CD4-positive, alpha-beta T cell treated with Interleukin-6 at 100 ng/mL for 8 hours (primary cell): ENCODE measurements at places on chromosomes 6 and 20.

DNA sequence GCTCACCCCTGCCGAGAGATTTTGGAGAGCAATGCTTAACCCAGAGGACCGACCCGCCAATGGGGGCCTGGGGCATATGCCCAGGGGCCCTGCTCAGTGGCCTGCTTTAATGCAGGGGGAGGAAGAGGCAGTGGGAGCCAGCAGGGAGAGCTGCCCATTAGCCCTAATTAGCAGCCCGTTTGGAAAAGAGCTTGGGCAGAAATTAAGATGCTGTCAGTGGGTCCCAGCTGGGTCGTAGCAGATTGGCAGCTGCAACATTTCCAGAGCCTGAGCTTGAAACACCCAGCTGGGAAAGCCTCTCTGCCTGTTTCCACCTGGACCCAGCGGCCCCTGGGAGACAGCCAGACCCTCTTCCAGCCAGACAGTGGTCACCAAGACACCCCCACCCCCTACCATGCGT, 39.5 kb downstream of the CD40 start:
- no peak for DNase-seq

- no peak for DNase-seq
Measured at GRCh38 chr6:118867181-118867580, 26.8 kb upstream of the ASF1A start.

GRCh38 chr6:157954150-157955117, 27.2 kb upstream of the SYNJ2 start:
- DNase-seq: no peak

DNA sequence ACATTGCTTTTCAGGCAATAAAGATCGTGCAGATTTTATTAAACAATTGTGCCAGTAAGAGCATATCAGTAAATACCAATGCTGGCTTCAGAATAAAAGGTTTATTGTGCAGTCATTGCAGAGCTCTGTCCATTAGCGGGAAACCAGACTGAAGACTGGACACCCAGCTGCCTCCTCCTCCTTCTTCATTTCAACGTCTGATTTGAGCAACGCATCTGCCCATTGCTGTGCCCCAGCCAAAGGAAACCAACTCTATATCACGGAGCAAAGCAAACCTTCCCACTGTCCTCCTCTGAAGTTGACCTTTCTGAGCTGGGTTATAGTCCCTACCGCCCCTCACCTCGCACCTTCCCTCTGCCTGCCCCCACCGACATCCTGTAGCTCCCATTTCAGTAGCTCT, 80.8 kb downstream of the SLC22A23 start:
- DNase-seq: no peak

DNA sequence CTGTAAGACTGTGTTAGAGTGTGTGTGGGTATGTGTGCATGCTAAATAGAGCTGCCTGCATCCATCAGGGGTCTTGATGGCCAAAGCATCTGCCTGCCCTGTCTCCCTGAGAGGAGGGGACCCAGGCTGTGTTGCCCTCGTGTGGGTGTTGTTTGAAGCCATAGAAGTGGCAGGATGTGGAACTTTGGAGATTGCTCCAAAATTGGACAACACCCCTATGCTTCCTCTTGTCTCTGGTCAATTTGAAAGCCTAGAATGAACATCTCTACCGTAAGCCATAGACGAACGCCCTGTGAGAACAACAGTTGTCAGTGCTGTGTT, 82.6 kb downstream of the ASXL1 start:
- DNase-seq: no peak

- DNase-seq: no peak
Measured at GRCh38 chr20:10255846-10256245, 37.2 kb downstream of the SNAP25 start.

GRCh38 chr6:169808608-169808967, 57.2 kb downstream of the ERMARD start:
- no peak for DNase-seq

DNA sequence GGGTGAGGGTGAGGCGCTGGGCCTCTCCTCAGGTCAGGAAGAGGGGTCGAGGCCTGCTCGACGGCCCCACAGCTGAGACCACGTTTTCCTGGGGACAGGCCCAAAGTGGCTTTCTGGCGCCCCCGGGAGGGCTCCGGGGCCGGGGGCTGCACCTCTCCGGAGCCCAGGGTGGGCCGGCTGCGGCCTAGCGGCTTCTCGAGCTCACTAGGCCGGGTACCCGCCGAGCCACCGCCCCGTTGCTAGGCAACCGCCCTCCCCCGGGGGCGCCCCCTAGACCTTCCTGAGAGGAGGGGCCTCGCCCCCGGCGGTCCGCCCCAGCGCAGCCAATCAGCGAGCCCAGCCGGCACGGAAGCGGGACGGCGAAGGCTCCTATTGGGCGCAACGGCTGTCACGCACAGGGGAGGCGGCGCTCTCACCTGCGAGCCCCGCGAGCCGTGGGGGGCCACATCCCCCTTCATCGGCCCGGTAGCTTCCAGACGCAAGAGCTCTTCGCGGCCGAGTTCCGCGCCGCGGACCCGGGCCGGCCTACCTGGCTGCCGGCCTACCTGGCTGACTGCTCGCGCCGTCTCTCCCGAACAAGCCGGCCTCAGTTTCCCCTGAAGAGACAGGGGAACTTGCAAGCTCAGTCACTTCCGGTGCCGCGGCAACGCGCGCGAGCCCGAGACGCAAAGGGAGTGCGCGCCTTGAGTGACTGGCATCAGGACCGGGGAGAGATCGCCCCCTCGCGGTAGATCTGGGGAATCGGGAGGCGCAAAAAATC, 831 bp upstream of the BCL2L1 start:
- peak; percentile 97 for DNase-seq

GRCh38 chr6:139569566-139569965, 195.1 kb upstream of the CITED2 start:
- no peak for DNase-seq

- DNase-seq: no peak
Measured at GRCh38 chr6:36104836-36105235, 25.5 kb upstream of the MAPK13 start.

- peak; percentile 22 for DNase-seq
Measured at GRCh38 chr6:125888989-125889656, 67.4 kb upstream of the HINT3 start.

DNA sequence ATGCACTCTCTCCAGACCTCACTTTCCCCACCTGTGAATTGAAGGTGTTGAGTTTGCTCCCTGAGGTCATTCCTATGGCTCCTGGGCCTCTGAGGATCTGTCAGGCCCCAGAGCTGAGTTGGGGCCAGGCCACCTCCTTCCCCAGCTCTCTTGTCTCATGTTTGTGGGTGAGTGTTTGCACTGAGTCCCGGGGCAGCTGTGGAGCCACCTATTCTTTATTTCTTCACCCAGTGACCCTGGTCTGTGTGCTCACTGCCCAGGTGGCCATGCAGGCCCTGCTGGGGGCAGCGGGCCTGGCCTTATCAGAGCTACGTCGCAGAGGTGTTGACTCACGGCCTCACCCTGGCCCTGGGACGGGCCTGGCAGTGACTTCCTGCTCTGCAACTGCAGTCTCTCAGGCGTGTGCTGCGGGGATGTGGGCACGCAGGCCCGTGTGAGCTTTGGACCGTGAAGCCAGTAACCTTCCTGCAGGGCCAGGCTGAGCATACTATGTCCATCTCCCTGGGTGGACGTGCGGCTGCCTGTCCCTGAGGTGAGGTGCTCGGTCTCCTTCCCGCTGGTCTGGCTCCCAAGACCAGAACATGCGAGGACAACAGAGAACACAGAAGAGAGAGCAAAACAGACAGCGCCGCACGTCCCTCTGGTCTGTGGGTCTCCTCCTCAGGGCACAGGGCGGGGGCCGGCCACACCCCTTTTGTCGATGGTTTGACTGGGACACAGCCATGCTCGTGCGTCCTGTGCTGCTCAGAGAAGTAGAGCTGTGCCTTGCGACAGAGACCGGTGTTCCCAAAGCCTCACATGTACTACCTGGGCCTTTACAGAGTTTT, 12.1 kb downstream of the TMEM181 start:
- DNase-seq: no peak

GRCh38 chr6:108737594-108738546, 110.4 kb upstream of the ARMC2 start:
- DNase-seq: no peak

- no peak for DNase-seq
Measured at GRCh38 chr6:119749335-119749734, 399.8 kb upstream of the MAN1A1 start.

- DNase-seq: peak; percentile 56
Measured at GRCh38 chr6:157761331-157761921, 61.6 kb upstream of the SNX9 start.

GRCh38 chr6:106334646-106335448, 9.3 kb upstream of the ATG5 start:
- DNase-seq: peak; percentile 56
